GM12891 (cell line): ENCODE measurements at places on chromosomes 1 and 21.
A peak's percentile ranks its signal among the peaks of the same experiment; 100 is the strongest.

DNA sequence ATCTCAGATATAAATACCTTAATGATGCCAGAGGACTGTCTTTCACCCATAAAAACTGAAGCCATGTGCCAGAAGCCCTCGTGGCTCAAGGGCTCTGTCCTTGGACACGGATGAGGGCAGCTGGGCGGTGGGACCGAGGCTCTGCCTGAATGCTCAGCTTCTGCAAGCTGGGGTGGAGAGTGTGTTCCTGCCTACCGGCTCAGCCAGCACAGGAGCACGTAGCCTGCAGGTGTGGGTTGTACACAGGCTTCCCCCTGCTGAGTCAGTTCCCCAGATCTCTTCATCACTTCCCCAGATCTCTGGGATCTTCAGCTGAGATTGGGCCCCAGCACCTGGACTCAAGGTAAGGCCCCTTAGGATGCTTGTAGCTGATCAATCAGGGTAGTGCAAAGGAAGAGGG, 15.4 kb downstream of the KCNJ15 start:
- DNase-seq = no peak

GRCh38 chr21:37149411-37149810, 76.4 kb downstream of the TTC3 start:
- no peak for DNase-seq

GRCh38 chr1:181126871-181127587, 38.5 kb downstream of the IER5 start:
- no peak for DNase-seq

DNA sequence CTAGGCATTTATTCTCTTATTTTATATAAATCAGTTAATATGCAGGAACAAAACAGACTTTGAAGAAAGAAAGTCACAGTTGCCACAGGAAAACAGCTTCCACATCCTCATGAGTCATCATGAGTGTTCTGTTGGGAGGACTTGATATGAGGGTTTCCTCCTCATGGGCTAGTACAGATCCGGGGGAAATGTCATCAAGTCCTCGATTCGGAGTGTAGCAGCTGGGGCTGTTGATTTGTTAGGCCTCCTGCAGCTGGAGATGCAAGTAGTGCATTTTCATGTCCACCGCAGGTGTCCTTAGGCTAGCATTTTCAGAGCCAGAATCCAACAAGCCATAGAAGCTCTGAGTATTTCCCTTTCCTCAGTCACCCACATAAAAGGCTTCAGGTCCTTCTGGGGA, 36.7 kb downstream of the ADAM30 start:
- DNase-seq = no peak

- peak; percentile 96 for DNase-seq
Measured at GRCh38 chr1:1019122-1019999, 559 bp upstream of the AGRN start.

- DNase-seq = no peak
Measured at GRCh38 chr1:231340328-231341013, 2.4 kb downstream of the SPRTN start.

DNA sequence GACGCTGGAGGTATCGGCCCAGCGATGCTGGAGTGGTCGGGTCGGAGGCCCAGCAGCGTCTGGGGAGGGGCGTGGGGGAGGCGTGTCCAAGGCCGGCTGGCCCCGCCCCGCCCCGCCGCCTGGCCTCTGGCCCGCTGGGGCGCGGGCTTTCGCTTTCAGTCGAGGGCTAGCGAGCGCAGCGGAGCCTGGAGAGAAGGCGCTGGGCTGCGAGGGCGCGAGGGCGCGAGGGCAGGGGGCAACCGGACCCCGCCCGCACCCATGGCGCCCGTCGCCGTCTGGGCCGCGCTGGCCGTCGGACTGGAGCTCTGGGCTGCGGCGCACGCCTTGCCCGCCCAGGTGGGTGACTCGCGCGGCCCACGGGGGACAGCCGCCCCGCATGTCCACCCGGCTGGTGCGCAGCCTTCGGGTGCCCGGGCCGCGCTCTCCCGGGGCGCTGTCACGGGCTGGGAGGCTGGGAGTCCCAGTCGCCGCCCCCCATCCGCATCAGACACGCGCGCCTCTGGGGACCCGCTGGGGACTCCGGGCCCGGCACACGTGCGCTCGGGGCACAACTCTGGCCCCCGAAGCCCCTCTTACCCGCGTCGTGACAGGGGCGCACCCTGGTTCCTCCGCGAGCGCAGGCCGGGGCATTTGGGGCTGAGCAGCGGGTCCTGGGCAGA, at the start of gene TNFRSF1B:
Gene TNFRSF1B (plus strand): TSS at position 158 of the 659 bp plus-strand sequence. CDS start 101 bp downstream, at position 259.
- peak; percentile 90 for DNase-seq

DNA sequence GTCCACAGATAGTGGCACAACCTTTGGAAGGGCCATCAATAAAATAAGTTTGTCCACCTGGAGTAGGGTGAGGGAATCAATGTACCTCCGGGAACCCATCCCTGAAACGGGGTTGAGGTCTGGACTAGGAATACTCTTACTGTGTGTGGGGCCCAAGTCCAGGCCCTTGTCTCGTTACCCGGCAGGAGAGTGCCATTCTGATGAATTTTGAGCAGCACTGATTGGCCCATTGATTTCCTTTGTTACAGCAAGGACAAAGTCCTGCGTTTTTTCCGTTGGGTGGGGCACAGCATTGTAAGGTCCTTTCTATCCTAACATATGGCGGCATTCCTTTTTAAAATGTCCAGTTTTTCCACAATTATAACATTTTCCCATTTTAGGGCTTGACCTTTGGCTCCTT, 75.2 kb downstream of the AXDND1 start:
- DNase-seq = no peak

DNA sequence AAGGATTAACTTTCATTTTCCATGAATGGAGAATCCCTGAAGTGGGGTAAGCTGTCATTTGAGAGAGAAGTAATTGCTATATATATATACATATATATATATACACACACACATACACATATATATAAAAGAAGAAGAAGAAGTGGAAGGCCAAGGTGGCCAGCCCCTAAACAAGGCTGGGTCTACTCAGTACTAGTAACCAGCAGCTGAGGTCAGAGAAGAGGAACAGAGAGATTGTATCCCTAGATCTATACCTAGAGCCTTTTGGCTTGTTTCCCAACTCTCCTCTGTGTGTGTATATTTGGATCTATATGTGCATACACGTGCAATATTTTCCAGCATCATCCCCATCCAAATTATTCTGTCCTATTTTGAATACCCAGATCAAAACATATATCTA, 5.2 kb downstream of the TNFSF4 start:
- no peak for DNase-seq

DNA sequence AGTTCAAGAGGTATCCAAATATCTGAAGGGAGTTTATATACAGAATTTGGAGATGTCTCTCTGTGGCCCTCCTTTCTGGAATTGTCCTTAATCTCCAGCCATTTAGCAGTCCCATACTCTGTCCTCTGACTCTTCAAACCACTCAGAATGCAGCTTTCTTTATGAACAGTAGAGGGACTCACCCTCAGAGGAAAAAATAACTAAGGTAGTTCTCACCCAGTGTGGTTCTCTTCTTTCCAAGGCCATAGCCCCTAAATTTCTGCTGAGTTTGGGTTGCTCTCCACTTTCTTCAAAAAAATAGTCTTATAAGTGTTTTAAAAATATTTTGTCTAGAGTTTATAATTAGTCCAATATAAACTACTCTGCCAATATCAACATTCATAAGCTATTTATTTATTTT, 369.7 kb downstream of the MATN1 start:
- no peak for DNase-seq

GRCh38 chr1:15231714-15232201, 15.3 kb upstream of the FHAD1 start:
- no peak for DNase-seq

- no peak for DNase-seq
Measured at GRCh38 chr1:90731382-90732050, 14.4 kb upstream of the BARHL2 start.

DNA sequence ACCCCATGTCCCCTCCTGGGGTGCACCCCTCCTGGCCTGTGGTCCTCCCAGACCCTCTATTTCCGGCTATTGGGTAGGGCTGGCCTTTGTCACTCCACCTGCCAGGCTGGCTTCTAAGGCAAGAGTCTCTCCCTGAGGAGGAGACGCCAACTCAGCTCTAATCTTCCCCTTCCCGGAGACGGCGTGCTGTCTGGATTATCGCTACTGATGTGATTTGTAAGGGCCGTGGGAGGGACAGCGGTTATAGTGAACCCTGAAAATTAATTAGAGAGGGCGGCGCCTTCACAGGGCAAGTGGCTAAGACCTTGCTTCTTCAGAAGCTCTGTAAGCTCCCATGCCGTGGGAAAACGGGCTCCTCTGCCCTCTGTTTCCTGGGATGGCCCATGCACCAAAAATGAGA, 207.0 kb upstream of the VAMP3 start:
- no peak for DNase-seq

DNA sequence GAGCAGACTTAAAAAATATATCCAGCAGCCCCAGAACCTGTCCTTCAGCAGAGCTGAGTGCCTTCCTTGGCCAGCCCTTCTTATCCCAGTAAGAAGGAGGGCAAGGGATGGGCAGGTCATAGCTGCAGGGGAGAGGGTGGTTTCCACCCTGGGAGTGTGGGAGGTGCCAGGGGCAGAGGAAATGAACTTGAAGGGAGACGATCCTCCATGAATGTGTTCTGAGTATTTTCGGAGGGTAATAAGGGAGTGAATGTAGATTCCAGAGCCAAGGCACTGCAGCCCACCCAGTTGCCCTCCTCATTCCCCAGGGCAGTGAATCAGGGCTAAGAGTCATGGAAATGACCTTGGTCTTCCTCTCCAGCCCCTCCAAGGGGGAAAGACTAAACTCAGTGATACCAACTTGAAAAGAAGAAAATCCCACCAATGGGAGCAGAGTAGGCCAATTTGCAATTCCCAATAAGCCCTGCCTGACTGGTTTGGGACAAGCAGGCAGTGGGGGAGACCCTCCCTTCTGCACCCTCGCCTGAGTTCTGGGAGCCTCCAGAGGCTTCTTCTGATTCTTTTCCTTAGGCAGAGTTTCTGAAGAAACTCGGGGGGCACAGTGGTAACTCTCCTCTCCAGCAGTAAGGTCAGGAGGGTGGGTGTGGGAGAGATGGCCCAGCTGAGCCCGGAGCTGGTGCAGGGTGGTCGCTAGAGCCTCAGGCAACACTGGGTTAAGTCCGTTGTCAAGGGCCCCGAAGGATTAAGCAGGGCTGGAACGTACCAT, 4.2 kb downstream of the MYOG start:
- no peak for DNase-seq

DNA sequence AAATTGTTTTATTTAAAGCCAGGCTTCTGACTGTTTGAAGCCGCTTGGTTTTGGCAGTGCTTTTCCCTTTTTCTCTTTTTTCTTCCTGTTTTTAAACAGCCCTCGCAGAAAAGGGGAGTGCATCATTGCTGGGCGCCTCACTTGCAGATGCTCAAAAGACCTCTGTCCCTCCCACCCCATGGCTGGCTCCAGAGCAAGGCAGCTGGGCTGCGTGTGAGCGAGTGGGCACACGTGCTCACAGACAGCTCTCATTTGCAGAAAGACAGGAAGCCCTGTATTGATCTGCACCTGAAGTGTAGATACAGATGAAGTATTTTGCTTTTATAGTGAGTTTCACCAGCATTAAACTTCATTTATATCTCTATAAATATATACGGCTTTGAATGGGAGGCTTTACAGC, 8.8 kb downstream of the TNR start:
- DNase-seq = no peak

- DNase-seq = no peak
Measured at GRCh38 chr1:192933744-192934143, 124.9 kb downstream of the RGS2 start.

DNA sequence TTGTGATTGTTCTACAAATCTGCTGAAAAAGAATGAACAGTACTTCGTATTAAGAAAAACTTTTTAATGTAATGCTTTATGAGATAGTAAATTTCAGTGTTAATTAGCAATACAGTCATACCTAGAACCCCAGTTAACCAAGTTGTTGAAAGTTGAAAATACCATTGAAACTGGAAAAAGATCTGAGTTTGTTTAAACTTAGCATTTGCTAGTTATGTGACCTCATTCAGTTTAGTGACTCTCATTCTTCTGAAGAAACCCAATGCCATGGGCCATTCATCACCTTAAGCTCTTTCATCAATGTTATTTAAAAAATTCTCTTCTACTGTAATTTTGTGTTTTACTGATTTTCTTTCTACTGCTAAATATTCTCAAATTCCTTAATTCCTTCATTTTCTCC, 20.2 kb downstream of the RCOR3 start:
- no peak for DNase-seq

DNA sequence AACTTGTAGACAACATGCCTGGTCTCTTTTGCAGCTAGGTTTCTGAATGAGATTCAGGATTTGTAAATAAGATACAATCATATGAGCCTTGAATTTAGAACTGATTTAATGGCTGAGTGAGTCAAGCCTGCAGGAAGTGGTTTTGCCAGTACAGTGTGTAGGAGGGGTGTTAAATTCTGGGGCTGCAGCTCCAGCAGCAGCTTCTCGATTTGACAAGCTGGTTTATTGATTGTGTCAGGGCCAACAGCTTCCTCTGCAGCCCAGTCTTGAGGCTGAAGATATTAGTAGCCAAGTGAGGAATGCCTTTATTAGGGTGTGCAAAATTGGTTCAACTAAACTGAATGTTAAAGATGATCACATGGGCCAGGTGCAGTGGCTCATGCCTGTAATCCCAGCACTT, 11.5 kb upstream of the PLA2G5 start:
- DNase-seq = no peak

DNA sequence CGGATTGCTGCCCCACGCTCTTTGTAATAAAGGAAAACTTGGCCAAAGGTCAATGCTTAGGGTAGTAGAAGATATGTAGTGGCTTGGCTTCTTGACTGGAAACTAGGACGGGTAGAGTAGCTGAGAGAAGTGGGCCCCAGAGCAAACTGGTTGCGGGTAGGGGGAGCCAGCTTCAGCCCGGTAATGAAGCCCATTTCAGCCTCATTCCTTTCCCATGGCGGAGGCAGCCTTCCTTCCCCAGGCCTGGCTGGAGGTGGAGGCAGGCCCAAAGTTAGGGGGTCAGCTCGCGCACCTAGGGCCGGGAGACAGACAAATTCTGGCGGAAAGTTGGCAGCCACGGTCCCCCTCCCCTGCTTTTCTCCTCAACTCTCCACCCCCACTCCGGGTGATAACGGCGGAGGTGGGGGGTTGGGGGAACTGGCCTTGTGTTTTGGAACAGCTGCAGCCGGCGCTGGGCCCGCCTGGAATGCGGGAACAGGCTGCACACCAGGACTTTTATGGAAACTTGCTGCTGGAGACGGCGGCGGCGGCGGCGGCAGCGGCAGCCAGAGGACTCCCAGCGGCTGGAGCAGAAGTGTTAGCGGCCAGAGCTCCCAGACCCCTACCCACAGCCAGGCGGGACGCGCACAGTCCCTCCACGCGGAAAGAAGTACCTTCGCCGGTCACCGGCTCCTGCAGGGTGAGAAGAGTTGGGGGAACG, at the start of gene NEXN:
Gene NEXN (plus strand): TSS at position 544 of the 700 bp plus-strand sequence. CDS start 27,483 bp downstream, outside the sequence.
- DNase-seq = peak; percentile 13

DNA sequence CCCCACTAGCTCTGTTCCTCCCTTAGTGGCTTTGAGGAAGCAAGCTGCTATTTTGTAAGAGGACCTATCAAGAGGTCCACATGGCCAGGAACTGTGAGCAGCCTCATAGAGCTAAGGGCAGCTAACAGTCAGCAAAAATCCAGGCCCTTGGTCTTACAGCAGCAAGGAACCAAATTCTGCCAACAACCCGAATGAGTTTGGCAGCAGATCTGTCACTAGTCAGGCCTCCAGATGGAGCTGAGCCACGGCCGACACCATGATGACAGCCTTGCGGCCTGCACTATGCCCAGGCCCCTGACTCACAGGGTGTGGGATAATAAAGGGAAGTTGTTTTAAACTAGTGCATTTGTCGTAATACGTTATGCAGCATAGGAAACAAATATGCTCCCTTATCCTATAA, 28.0 kb upstream of the H3-3A start:
- DNase-seq = no peak
